ENCODE measurements at places on chromosomes 3 and 15. TPM values are rescaled to one million over a fixed set of nuclear protein-coding genes. Genes with fewer than 3 reads are reported as not detected.

GOLGA6L7 gene
- total RNA-seq, result not detected

PLSCR2 gene
- 0.63 TPM for total RNA-seq

TNNC1 gene
- 6.0 TPM for total RNA-seq

SMCO1 gene
- total RNA-seq, result not detected

DNA sequence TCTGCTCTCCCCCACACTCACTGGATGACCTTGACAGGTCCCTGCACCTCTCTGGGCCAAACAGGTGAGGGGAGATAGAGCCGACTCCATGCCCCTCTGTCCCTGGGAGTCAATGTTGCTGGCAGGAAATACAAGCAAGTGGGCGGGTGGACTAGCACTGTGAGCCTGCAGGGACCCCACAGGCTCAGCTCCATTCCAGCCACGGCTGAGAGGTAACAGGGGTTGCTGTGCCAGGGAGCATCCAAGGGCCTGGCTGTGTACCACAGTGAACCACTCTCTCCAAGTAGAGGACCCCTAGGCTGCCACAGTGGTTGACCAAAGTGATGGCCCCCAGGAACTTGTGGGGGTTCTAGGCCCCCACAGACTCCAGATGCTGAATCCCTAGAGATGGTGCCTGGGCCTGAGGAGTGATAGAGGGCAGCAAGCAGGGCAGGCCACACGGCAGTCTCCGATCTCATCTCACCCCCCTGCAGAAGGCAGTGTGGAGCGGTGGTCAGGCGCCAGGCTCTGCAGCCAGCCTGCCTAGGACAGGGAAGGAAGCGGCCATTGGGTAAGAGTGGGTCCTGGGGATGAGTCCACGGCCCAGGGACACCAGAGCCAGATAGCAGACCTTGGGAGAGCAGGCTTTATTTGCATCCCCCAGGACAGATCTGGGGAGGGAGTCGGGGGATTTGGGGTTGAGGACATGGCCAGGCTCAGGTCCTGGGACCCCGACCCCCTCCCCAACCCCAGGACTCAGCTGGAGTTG is 3.2 kb downstream of the TNNC1 start:
- DNase-seq, result no peak

GRCh38 chr15:92611995-92612745 is 43.4 kb downstream of the FAM174B start:
- no peak for DNase-seq

GRCh38 chr3:107757140-107757539 is 234.4 kb downstream of the BBX start:
- no peak for DNase-seq

DNA sequence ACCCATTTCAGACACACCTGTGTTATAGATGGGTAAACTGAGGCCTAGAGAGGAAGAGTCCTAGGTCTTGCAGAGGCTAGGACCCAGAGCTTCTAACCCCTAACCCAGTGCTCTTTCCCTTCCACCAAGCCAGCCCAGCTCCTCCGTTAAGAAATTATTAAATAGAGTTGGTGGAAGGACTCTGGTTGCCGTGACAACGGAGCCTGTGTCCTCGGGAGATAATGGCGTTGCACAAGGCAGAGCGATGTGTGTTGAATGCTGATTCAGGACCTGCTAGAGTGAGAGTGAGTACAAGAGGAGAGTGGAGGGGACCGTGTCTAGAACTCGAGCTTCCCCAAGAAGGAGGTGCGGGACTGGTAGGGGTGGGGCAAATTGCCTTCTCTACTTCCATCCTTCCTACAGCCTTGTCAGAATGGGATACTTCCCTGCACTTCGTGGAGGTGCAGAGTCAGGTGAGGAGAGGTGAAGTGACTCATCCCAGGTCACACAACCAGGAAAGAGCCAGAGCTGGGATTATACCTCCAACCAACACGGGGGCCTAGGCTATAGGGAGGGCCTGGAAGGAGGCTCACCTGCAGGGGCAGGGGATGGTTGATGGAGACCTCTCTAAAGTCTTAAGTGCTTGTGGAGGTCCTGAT is 8.6 kb downstream of the SLC6A1 start:
- DNase-seq, result no peak

DNA sequence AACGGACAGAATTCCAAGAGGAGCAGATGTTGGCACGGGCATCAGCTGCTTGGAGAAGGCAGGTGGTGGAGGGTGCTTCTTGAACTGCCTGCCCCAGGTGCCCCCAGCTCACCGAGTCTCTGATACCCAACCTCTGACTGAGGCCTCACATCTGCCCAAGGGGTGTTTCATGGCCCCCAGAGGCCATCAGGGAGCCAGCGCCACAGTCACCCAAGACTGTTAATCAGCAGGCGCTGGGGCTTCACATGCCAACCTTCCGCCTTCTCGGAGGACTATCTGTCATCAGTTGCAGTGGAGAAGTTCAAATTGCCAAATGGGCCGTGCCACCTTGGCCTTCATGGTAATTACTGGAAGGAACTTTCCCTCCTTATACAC is 61.9 kb upstream of the SLC6A1 start:
- DNase-seq, result no peak

- no peak for DNase-seq
These were observed 8.9 kb downstream of the MKRN2OS start for GRCh38 chr3:12536423-12536822.

PFKFB4 gene
- total RNA-seq, result 4.2 TPM

ZIC1 gene
- not detected for total RNA-seq

DNAH12 gene
- 0.23 TPM for total RNA-seq

DNA sequence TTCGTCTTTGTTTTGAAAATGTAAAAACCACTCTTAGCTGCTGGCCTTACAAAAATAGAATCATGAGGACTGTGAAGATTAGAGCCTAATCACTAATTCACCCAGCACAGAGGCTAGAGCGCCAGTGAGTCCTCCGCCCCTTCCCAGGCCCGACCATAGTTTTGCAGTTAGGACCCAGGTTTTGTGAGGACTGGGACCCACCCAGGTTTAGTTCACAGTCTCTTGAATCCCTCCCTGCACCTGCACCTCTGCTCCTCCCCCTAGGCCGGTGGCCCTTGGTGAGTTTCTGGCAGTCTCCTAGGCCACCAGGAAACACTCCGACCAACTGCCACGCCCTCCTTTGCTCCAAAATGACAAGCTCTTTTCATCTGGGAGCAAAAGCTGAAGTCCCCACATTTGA is 136.0 kb upstream of the CCDC54 start:
- no peak for DNase-seq

- no peak for DNase-seq
These were observed 44.8 kb downstream of the KBTBD12 start for GRCh38 chr3:127959873-127960272.
